Tracheal epithelial cell (primary cell): ENCODE measurements at places on chromosomes 5 and 9. TPM values are rescaled to one million over a fixed set of nuclear protein-coding genes. Genes with fewer than 3 reads are reported as not detected.

The NCS1 gene
- 40.1 and 60.7 TPM in 2 replicates for total RNA-seq

The IL13 gene
- total RNA-seq, result not detected in 2 replicates

The PHF24 gene
- under 0.01 and 0.48 TPM in 2 replicates for total RNA-seq

The ZBED3 gene
- 1.4 and 3.2 TPM in 2 replicates for total RNA-seq

The LHX3 gene
- total RNA-seq, result not detected in 2 replicates

The DMXL1 gene
- total RNA-seq, result 28.8 and 34.0 TPM in 2 replicates

The ELAVL2 gene
- 0.24 TPM in 1 of 2 replicates, not detected in the other for total RNA-seq

The INSL6 gene
- total RNA-seq, result not detected in 2 replicates

The ADRB2 gene
- total RNA-seq, result 13.6 and 42.4 TPM in 2 replicates

The C7 gene
- under 0.01 TPM in 1 of 2 replicates, not detected in the other for total RNA-seq

The ECM2 gene
- 1.1 and 1.4 TPM in 2 replicates for total RNA-seq

The ECSCR gene
- not detected in 2 replicates for total RNA-seq

The OR1Q1 gene
- total RNA-seq, result not detected in 2 replicates

The GFI1B gene
- total RNA-seq, result not detected in 2 replicates

The PLEKHG4B gene
- total RNA-seq, result 0.48 TPM in 1 of 2 replicates, not detected in the other

The PTGR1 gene
- 53.3 and 74.6 TPM in 2 replicates for total RNA-seq

The SLC34A3 gene
- not detected in 2 replicates for total RNA-seq

The HRH2 gene
- not detected in 2 replicates for total RNA-seq

The FNBP1 gene
- total RNA-seq, result 12.6 and 15.2 TPM in 2 replicates

The OTP gene
- not detected in 2 replicates for total RNA-seq

The SLIT3 gene
- 1.3 and 2.7 TPM in 2 replicates for total RNA-seq

The NR6A1 gene
- 3.4 and 4.6 TPM in 2 replicates for total RNA-seq

The LIX1 gene
- total RNA-seq, result not detected in 2 replicates

The PCDHGC5 gene
- total RNA-seq, result 0.21 and 1.2 TPM in 2 replicates

The DAB2 gene
- total RNA-seq, result 1.1 and 5.8 TPM in 2 replicates

The SLC36A2 gene
- total RNA-seq, result not detected in 2 replicates

The SPEF2 gene
- 0.64 and 1.9 TPM in 2 replicates for total RNA-seq

The FAM219A gene
- total RNA-seq, result 3.2 and 7.7 TPM in 2 replicates

The PCDHB4 gene
- under 0.01 TPM in 1 of 2 replicates, not detected in the other for total RNA-seq

The IGIP gene
- total RNA-seq, result 2.9 and 5.1 TPM in 2 replicates

The APC gene
- total RNA-seq, result 32.3 and 35.2 TPM in 2 replicates

The SOHLH1 gene
- not detected in 2 replicates for total RNA-seq

The SMIM3 gene
- 7.0 and 10.8 TPM in 2 replicates for total RNA-seq

The NDOR1 gene
- total RNA-seq, result 2.7 and 6.2 TPM in 2 replicates

The TMEM252 gene
- not detected in 2 replicates for total RNA-seq

The CAMK2A gene
- total RNA-seq, result under 0.01 and 0.24 TPM in 2 replicates
